A549 treated with RU486 at 1 μM for 4 hours (cell line): ENCODE measurements at places on chromosomes 2 and 18. TPM values are rescaled to one million over a fixed set of nuclear protein-coding genes. Genes with fewer than 3 reads are reported as not detected.

The PRSS56 gene
- 0.14 to 0.27 TPM (median 0.22 TPM) in 4 of 5 replicates, not detected in the other for total RNA-seq

The ITM2C gene
- 65.1 to 81.6 TPM (median 78.0 TPM) in 5 replicates for total RNA-seq

The MTCL1 gene
- total RNA-seq, result 50.9 to 71.6 TPM (median 65.9 TPM) in 5 replicates

The TSGA10 gene
- total RNA-seq, result 3.5 to 9.8 TPM (median 3.9 TPM) in 5 replicates

The RFX8 gene
- total RNA-seq, result not detected in 5 replicates

The CYRIA gene
- 0.06 to 0.18 TPM (median 0.10 TPM) in 5 replicates for total RNA-seq

The MARCHF4 gene
- 47.3 to 64.6 TPM (median 56.8 TPM) in 5 replicates for total RNA-seq

The UGT1A3 gene
- 0.10 to 0.22 TPM (median 0.13 TPM) in 3 of 5 replicates, not detected in the others for total RNA-seq

The PPP1R1C gene
- 1.7 to 3.3 TPM (median 1.8 TPM) in 5 replicates for total RNA-seq

The AMER3 gene
- not detected in 5 replicates for total RNA-seq

The RDH14 gene
- total RNA-seq, result 36.9 to 43.9 TPM (median 39.6 TPM) in 5 replicates

The GCA gene
- 5.4 to 8.3 TPM (median 7.5 TPM) in 5 replicates for total RNA-seq

The SCYGR4 gene
- total RNA-seq, result not detected in 5 replicates

The IAH1 gene
- 80.2 to 100 TPM (median 95.3 TPM) in 5 replicates for total RNA-seq

The GPR39 gene
- 9.9 to 10.4 TPM (median 10.4 TPM) in 5 replicates for total RNA-seq

The MATN3 gene
- 9.0 to 15.5 TPM (median 13.7 TPM) in 5 replicates for total RNA-seq

The DAW1 gene
- total RNA-seq, result 2.0 to 2.9 TPM (median 2.3 TPM) in 5 replicates

The TWIST2 gene
- total RNA-seq, result 11.0 to 21.1 TPM (median 20.6 TPM) in 5 replicates

The NTSR2 gene
- total RNA-seq, result not detected in 5 replicates

The RND3 gene
- total RNA-seq, result 56.1 to 75.4 TPM (median 67.3 TPM) in 5 replicates

The ORMDL1 gene
- 33.1 to 50.2 TPM (median 44.6 TPM) in 5 replicates for total RNA-seq

The GALNT5 gene
- total RNA-seq, result 2.1 to 2.8 TPM (median 2.5 TPM) in 5 replicates

The LAMA1 gene
- total RNA-seq, result 0.05 to 0.08 TPM (median 0.07 TPM) in 5 replicates

The FOXI3 gene
- total RNA-seq, result not detected in 5 replicates

The TFCP2L1 gene
- 0.95 to 1.3 TPM (median 1.2 TPM) in 5 replicates for total RNA-seq

The WNT10A gene
- total RNA-seq, result 0.07 to 0.31 TPM in 2 of 5 replicates, not detected in the others

The ANKRD53 gene
- total RNA-seq, result not detected in 5 replicates

The SERPINB3 gene
- total RNA-seq, result 0.09 to 0.21 TPM (median 0.14 TPM) in 3 of 5 replicates, not detected in the others

The DDX18 gene
- 71.7 to 79.5 TPM (median 75.4 TPM) in 5 replicates for total RNA-seq
